ENCODE measurements at places on chromosomes 5 and 9.

- DNase-seq, result no peak
Observed at GRCh38 chr5:123485275-123485674, 26.7 kb upstream of the CSNK1G3 start.

GRCh38 chr5:60403343-60404006 is 296.5 kb downstream of the DEPDC1B start:
- DNase-seq, result no peak

- DNase-seq, result no peak
Observed at GRCh38 chr9:81729135-81729534, 39.8 kb upstream of the TLE1 start.

DNA sequence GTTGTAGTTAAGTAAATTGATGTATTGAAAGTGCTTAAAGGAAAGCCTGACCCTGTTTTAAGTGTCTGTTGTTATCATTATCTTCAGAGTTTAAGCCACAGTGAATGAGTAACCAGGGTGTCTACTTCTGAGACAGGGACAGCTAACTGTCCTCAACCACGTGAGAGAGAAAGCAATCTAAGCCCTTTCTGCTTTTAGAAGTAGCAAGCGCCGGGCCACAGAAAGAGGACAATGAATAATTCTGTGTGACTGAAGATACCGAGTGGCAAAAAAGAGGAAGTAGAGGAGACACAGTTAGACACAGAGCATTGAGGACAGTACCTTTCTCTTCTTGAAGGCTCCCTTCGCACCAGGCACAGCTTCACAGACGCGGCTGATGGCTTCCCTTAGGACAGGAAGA is 86.3 kb downstream of the S1PR3 start:
- no peak for DNase-seq

DNA sequence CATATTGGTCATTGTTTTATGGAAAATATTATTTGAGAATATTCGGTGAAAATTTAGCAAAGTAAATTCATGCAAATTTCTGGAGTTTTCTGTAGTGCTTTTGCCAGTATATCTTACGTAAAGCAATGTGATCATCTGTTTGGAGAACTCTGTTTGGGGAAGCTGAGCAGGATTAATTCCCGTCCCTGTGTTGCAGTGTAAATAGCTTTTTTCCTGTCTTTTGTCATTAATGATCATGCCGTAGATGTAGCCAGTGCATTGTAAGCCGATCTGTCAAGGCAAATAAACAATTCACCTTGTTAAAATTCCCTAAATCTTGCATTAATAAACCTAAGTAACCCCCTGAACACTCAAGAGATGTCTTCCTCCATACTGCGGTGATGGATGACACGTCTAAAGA is 39.2 kb downstream of the PPIC start:
- DNase-seq, result no peak

DNA sequence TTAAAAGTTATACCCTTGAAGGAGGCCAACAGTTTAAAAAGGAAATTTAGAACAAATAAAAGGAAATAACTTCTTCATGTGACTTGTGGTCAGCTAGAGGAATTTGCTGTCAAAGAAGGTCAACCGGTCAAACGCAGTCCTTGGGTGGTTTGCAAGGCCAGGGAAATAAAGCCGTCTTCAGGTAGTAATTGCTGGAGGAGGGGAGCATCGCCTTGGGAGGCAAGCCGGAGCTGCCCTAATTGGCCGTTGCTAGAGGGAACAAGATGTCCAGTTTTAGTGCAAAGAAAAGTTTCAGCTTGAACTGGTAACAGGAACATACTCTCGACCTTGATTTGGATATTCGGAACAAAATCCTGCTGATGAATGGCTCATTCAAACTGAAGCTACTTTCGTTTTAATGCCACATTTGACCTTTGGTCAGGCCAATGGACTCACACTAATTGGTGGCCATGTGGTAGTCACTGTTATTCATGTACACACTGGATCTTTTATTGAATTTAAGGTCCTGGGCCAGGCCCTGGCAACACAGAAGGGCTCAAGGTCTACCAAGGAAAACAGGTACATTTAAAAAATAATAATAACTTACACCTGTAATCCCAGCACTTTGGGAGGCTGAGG is 47.0 kb upstream of the MYO10 start:
- no peak for DNase-seq

DNA sequence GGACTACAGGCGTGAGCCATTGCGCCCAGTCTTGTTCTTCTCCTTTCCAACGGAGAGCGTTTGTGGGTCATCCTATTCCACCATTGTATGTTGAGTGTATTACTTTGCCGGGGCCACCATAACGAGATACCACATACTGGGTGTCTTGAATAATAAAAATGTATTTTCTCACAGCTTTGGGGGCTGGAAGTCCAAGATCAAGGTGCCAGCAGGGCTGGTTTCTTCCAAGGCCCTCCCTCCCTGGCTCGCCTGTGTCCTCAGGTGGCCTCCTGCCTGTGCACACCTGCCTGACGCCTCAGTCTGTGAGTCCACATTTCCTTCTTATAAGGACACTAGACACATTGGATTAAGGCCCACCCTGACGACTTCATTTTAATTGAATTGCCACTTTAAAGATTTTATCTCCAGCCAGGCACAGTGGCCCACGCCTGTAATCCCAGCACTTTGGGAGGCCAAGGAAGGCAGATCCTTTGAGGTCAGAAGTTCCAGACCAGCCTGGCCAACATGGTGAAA is 175.1 kb downstream of the C9orf50 start:
- no peak for DNase-seq

DNA sequence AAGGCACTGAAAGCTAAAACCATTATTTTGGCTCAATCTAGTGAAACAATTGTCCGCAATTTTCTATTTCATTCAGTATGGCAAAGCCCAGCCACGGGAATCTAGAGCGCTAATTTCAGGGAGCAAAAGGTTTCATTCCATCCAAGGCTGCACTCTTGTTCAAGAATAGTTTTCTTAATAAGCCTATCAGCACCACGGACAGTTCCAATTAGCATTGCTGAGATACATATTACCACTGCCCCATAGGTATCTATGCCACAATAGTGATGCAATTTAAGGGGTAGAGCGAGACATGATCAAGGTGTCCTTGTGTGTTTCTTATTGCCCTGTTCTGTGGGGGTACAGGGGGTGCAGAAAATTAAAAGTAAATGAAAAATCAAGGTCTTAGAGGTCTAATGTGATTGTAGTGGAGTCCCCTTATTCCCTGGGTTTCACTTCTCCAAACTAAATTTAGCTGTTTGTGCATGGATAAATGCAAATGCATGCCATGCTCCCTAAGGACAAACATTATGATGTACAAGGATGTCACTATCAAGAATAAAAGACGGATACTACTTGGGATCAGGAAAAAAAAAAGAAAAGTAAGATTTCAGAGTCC is 45.5 kb downstream of the SPOCK1 start:
- DNase-seq, result no peak

GRCh38 chr9:84738353-84738752 is 68.8 kb downstream of the NTRK2 start:
- no peak for DNase-seq

DNA sequence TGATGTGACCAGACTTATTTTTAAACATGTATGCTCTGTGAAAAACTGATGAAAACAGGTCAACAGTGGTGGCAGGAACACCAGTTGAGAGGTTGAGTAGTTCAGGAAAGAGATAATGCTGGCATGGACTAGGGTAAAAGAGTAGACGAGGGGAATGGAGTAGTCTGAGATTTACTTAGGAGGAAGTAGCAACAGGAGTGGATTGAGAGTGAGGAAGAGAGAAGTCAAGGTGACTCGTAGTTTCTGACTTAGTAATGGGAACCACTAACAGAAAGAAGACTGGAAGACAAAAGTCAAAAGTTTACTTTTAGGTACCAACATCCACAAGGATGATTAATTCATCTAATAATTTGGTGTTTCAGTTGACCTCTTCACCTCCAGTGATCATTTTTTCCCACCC is 3.6 kb downstream of the SRA1 start:
- no peak for DNase-seq

GRCh38 chr9:106869458-106869857 is 6.5 kb downstream of the ZNF462 start:
- no peak for DNase-seq

DNA sequence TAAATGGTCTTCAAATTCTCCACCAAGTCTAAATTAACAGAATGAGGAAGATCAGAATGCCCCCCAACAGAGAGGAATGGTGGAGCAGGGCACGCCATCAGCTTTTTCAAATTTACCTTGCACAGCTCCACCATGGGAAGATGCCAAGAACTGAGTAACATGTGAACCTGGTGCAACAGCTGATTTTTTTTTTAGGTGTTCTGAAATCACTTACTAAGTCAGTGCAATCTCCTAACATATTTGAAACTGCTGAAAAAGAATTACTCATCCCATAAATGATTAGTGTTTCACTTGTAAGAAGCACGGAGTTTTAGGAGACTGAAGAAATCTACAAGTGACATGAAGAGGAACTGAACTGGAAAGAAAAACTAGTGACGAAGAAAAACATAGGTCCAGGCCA is 5.1 kb downstream of the TMEM245 start:
- no peak for DNase-seq

GRCh38 chr5:56170557-56170956 is 62.6 kb downstream of the ANKRD55 start:
- no peak for DNase-seq

GRCh38 chr5:23084815-23085214 is 231.7 kb upstream of the CDH12 start:
- no peak for DNase-seq

DNA sequence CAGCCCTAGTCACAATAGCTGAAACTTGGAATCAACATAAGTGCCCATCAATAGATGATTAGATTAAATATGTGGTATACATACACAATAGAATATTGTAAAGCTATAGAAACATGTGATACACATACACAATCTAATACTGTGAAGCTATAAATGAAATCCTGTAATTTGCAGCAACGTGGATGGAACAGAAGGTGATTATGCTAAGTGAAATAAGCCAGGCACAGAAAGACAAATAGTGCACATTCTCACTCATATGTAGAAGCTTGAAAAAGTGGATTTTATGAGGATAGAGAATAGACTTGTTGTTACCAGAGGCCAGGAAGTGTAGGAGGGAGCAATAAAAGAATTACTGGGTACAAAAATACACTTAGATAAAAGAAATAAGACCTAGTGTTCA is 181.5 kb upstream of the TYRP1 start:
- no peak for DNase-seq

DNA sequence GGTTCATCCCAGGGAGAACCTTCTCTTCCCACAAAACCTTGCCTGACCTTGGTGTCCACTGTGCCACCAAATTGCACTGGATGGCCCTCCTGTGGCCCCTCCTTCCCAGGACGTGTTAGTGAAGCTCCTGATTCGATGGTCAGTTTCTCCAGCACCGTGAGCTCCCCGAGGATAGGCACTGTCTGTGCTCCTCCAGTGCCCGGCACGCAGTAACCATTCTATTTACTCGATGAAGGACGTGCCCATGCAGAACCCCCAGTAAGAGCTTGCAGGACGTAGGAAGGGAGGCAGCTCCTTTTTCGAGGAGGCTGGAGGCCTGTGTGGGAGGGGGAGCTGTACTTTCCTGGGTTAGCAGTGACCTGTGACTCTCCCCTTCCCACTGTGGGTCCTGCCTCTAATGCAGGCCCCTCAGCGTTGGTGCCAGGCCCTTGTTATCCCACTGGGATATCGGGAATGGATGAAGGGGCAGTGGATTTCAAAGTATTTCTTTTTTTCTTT is 39.6 kb downstream of the HABP4 start:
- DNase-seq, result no peak

GRCh38 chr5:69024241-69024651 is 69.6 kb upstream of the SLC30A5 start:
- no peak for DNase-seq

DNA sequence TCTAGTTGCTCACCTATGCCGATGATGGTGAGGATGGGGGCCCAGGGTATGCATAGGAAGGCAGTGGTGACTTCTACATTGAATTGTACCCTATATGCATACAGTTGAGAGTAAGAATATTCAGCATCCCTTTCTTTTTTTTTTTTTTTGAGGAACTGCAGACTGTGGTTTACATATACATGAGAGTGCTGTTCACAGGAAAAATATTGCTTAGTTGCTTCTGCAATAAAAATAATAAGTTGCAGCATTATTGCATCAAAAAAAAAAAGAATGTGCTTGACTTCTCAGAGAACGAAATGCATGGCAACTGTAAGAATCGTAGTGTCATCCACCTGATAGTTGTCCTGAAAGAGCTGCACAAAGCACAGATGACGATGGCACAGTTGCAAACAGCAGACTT is 52.8 kb downstream of the PTCD2 start:
- no peak for DNase-seq

DNA sequence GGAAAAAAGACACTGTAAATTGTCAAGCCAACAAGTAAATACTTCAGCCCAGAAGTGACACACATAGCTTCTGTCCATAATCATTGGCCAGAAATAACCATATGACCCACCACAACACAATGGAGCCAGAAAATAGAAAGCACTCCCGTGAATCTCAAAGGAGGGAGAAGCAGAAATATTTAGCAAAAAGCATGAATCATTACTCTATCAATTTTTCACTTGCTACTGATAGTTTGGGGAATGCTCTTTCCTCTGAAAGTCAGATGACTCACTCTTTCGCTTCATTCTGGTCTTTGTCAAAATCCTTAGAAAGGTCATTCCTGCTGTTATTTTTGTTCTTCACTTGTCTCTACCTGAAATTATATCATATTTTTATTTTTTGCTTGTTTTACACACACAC is 312.6 kb downstream of the TMEM232 start:
- no peak for DNase-seq

DNA sequence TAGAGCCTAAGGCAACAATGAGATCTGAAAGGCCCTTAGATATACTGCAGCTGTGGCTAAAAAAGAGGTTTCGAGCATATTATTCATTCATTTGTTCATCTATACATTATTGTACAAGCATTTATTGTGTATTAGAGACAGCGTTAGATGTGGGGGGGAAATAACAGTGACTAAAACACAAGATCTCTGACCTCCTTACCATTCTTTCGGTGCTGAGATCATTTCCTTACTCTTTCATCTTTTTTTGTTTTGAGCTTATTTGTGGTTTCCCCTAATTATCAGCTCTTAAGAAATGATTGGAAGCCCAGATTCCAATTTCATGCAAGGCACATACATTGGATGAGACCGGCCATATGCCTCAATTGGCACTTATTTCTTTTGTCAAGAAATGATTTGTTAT is 113.2 kb downstream of the SEC61B start:
- no peak for DNase-seq

DNA sequence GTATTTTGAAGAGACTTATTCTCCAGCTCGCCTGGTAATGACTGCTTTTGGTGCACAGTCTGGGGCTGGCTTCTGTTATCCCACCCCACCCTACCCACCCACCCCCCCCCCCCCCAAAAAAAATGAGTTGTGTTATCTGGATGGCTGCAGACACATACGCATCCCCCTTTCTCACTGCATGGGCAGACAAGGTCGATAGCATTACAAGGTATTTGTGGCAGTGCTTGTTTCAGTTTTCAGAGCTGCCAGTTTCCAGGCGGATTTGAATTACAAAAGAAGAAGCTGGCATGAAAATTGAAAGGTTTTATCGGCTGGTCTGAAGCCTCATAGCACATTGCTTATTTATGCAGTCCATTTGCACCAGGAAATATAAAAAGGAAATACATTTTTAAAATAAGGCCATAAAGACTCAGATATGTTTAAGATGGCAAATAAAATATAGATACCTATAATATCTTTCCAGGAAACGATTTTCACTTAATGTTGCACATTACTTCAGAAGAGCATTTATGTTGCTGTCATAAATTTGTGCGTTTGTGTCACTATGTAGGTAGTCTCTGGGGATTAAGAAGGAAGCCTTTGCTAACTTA is 85.1 kb upstream of the GRHPR start:
- no peak for DNase-seq
